H4 (cell line): ENCODE measurements at places on chromosomes 16 and 17. TPM values are rescaled to one million over a fixed set of nuclear protein-coding genes. Genes with fewer than 3 reads are reported as not detected.

Gene TP53TG3C
- not detected in 2 replicates for total RNA-seq

Gene ZNF598
- total RNA-seq: 5.5 and 10.4 TPM in 2 replicates

Gene FSCN2
- 0.27 TPM in 1 of 2 replicates, not detected in the other for total RNA-seq

Gene CLEC10A
- not detected in 2 replicates for total RNA-seq

Gene ATF7IP2
- total RNA-seq: not detected in 2 replicates

Gene PLK1
- 53.2 and 65.5 TPM in 2 replicates for total RNA-seq

Gene TP53TG3F
- not detected in 2 replicates for total RNA-seq

Gene TBC1D3K
- total RNA-seq: not detected in 2 replicates
